Cardiac muscle cell (in vitro differentiated cells and primary cell): ENCODE measurements at places on chromosomes 11 and 22. TPM values are rescaled to one million over a fixed set of nuclear protein-coding genes. Genes with fewer than 3 reads are reported as not detected.

DNA sequence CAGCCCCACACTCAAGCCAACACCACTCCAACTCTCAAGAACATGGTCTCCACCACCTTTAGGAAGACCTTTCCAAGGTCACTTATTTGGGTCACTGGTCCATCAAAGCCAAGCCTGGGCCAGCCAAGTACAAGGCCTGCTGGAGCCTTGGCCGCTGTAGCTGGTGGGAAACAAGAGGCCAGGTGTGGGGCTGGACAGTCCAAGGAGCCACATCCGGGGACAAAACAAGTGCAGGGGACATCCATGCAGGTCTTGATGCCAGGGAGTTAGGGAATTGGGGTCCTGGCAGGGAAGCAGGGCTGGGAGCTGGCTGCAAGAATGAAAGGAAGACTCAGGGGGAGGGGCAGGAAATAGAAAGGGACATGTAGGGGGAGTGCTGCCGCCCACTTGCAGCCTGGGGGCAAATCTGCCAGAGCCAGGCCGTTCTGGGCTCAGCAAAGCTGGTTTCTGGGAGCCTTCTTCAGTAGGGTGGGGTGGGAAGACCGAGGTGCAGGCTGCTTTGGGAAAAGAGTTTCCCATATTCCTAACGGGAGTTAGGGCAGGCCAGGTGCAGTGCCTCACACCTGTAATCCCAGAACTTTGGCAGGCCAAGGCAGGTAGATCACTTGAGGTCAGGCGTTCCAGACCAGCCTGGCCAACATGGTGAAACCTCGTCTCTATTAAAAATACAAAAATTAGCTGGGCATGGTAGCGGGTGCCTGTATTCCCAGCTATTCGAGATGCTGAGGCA, 69.5 kb upstream of the ATXN10 start:
- H3K27me3 ChIP-seq: peaks cover 84% of the 10 kb centered on the region
- no peak overlapping the region for H3K27ac ChIP-seq
- peaks cover 10% of the 10 kb centered on the region for H3K4me1 ChIP-seq
- no peaks in the 10 kb centered on the region for H3K36me3 ChIP-seq
- no peak for DNase-seq

SCGB1D2 gene
- total RNA-seq: not detected in 2 replicates

DNA sequence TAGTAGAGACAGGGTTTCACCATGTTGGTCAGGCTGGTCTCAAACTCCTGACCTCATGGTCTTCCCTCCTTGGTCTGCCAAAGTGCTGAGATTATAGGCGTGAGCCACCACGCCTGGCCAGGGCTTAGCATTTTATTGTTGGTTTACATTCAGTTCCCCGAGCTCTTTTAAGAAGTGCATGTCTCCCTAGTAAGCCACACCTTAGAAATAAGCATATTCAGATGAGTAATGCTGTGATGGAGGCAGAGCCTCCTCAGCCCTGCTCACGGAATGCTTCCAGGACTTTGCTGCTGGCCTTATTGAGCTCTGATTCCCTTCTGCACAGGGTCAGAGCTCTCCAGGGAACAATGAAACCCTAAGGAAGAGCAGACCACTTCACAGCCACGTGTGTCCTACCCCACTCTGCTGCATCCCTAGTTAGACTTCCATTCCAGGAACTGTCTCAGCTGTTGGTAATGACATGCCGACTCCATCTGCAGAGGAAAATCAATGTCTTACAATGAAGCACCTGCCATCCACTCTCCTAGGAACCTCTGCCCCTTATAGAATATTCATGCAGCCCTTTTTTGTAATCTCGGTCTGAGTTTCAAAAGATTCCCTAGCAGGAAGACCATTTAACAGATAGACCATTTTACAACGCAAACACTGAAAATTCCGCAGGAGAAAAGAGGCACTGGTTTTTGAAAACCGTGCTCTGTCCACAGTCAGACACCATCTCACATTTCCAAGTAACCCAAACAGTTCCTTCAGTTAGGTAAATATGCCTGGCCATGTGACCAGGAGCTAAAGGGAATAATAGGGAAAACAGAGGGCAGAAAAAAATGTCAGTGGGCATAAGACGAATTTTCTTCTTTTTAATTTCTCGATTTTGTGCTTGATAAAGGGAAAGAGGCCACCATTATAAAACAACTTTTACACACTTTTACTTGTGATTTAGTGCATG, 1.7 kb upstream of the JAM3 start:
- no peak for DNase-seq
- no peaks in the 10 kb centered on the region for H3K36me3 ChIP-seq
- no peak overlapping the region for H3K4me3 ChIP-seq
- no peak overlapping the region for H3K27ac ChIP-seq

STIM1 gene
- total RNA-seq: 23.1 and 60.0 TPM in 2 replicates

- no peak overlapping the region for H3K4me3 ChIP-seq
- H3K27me3 ChIP-seq: no peaks in the 10 kb centered on the region
- no peak overlapping the region for H3K27ac ChIP-seq
- no peak for DNase-seq
- H3K4me1 ChIP-seq: no peaks in the 10 kb centered on the region
These were observed 15.8 kb downstream of the MYEOV start for GRCh38 chr11:69309631-69310280.

HMOX1 gene
- total RNA-seq: 1.5 and 2.1 TPM in 2 replicates

GRCh38 chr11:121841487-121842191, 274.4 kb downstream of the BLID start:
- H3K36me3 ChIP-seq: no peaks in the 10 kb centered on the region
- DNase-seq: peak; percentile 88
- H3K27me3 ChIP-seq: no peaks in the 10 kb centered on the region
- H3K4me1 ChIP-seq: no peaks in the 10 kb centered on the region
- no peak overlapping the region for H3K27ac ChIP-seq

DNA sequence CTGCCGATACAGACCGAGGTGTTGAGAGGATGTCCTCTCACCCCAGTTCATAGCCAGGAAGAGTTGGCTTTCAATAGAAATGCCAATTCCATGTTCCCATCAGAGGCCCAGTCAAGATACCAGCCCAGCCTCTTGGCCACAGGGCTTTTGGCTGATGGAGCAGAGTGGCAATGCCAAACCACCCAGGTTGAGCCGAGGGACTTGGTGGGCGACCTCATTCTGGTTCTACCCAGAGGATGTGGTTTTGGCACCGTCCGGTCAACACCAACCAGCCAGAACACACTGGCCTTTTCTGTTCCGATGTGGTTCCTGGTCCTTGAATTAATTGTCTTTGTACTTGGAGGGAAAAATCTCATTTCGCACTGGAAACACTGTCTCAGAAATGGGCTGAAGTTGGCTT, 60.5 kb downstream of the COMMD9 start:
- H3K36me3 ChIP-seq: no peaks in the 10 kb centered on the region
- no peaks in the 10 kb centered on the region for H3K4me1 ChIP-seq
- H3K4me3 ChIP-seq: no peak overlapping the region
- no peaks in the 10 kb centered on the region for H3K27me3 ChIP-seq
- no peak for DNase-seq

HEPN1 gene
- not detected in 2 replicates for total RNA-seq

DNA sequence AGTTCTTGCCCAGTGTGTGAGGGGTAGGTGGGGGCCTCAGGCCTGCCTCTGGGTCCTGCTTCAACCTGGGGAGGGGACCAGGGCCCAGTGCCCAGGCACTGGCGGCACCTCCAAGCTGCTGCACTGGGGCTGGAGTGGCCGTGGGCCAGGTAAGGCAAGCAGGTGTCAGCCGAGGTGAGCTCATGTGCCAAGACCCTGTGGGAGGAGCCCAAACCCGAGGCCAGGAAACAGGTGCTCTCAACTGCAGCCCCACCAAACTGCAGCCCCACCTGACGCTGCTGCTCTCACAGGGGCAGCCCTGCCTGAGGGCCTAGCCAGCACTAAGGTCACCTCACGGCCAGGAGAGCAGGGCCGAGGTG, 18.1 kb upstream of the GNB1L start:
- peaks cover 15% of the 10 kb centered on the region for H3K4me1 ChIP-seq
- no peak overlapping the region for H3K4me3 ChIP-seq
- H3K27me3 ChIP-seq: no peaks in the 10 kb centered on the region
- no peak for DNase-seq

DNA sequence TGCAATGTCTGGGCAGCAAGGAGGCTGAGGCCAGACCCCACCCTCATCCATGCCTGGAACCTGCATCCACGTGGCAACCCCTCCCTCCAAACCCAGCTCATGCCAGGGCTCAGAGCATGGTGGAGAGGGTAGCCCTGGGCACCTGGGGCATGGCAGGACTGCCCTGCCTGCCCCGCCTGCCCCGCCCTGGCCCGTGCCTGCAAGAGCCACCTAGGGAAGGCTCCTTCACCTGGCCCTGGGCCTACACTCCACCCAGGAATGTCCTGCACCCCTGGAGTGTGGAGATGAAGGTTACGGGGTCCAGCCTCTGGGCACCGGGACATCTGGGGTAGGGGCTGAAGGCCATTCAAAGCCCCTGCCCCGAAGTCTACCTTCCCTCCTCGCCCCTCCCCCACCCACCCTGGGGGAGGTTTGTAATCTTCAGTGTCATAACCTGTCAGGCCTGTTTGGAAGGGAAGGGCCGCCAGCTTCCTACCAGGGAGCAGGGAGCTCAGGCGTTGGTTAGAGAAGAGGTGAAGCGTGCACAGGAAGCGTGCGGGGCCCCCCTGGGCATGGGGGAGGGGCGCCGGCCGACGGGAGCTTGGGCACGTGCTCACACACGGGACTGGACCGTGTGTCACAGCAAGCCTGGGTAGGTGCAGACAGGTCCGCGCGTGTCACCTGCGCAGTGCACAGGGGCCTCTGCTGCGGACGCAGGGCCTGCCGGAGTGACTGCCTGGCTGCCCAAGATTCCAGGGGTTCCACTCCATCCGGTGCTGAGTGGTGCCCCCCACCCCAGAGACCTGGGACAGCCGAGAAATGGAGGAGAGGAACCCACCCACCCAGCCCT, 30.7 kb upstream of the TH start:
- H3K4me3 ChIP-seq: no peak overlapping the region
- DNase-seq: no peak
- no peak overlapping the region for H3K27ac ChIP-seq
- H3K27me3 ChIP-seq: no peaks in the 10 kb centered on the region
- no peaks in the 10 kb centered on the region for H3K36me3 ChIP-seq

GRCh38 chr11:84420271-84420670, 1134.1 kb upstream of the CCDC90B start:
- no peaks in the 10 kb centered on the region for H3K36me3 ChIP-seq
- H3K27me3 ChIP-seq: no peaks in the 10 kb centered on the region
- no peak overlapping the region for H3K27ac ChIP-seq
- no peak overlapping the region for H3K4me3 ChIP-seq

TRIM48 gene
- not detected in 2 replicates for total RNA-seq

C11orf52 gene
- 5.5 and 7.4 TPM in 2 replicates for total RNA-seq

TBX10 gene
- total RNA-seq: not detected in 2 replicates

- H3K27ac ChIP-seq: no peak overlapping the region
- H3K27me3 ChIP-seq: no peaks in the 10 kb centered on the region
- no peaks in the 10 kb centered on the region for H3K4me1 ChIP-seq
- no peak overlapping the region for H3K4me3 ChIP-seq
These were observed 106.4 kb upstream of the ANO1 start for GRCh38 chr11:69971741-69972140.

DNA sequence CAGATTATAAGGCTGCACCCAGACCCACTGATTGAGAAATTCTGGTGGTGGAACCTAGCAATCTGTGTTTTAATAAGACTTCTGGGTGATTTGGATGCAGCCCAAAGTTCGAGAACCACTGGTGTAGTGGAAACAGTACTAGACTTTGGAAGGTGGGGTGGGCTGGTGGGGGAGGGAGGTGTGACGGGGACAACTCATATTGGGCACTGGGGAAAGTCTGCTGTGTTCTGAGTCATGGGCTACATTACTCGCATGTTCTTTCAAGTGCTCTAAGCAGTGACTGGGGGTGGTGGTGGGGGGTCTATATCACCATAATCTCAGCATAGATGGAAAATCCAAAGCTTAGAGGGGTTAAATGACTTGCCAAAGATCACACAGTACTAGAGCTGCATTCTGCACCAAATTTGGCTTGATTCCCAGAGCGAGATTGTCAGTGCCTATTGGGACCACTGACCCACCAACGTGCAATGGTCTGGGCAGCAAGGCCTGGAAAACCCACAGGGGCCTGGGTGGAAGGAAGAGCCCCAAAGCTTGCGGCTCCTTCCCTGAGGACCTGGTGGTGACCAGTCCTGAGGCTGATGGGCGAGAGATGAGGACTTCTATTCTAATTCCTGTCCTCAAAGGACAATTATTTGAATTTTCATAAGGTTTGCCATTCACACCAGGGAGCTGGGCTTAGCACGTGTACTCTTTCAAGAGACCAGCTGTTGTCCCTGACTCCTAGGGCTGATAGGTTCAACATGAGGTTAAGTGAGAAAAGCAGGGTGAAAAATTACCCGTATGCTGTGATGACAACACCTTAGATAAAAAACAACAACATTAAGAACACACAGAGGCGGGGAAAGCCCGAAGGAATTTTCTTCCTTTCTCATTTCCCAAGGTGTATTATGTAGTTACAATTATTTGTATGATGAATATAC, 77.5 kb upstream of the NARS2 start:
- H3K4me1 ChIP-seq: no peaks in the 10 kb centered on the region
- DNase-seq: no peak
- no peak overlapping the region for H3K27ac ChIP-seq

BTBD18 gene
- not detected in 2 replicates for total RNA-seq

PKP3 gene
- total RNA-seq: 0.09 and 0.70 TPM in 2 replicates

GRCh38 chr22:47586038-47586437, 823.6 kb downstream of the TBC1D22A start:
- DNase-seq: no peak
- no peak overlapping the region for H3K4me3 ChIP-seq
- H3K4me1 ChIP-seq: no peaks in the 10 kb centered on the region
- no peaks in the 10 kb centered on the region for H3K27me3 ChIP-seq
- H3K27ac ChIP-seq: no peak overlapping the region

- no peak overlapping the region for H3K27ac ChIP-seq
- peaks cover 83% of the 10 kb centered on the region for H3K27me3 ChIP-seq
- no peaks in the 10 kb centered on the region for H3K4me1 ChIP-seq
- H3K36me3 ChIP-seq: no peaks in the 10 kb centered on the region
These were observed 12.7 kb downstream of the DUSP8 start for GRCh38 chr11:1559111-1559951.

APOL6 gene
- not detected in 2 replicates for total RNA-seq

DNA sequence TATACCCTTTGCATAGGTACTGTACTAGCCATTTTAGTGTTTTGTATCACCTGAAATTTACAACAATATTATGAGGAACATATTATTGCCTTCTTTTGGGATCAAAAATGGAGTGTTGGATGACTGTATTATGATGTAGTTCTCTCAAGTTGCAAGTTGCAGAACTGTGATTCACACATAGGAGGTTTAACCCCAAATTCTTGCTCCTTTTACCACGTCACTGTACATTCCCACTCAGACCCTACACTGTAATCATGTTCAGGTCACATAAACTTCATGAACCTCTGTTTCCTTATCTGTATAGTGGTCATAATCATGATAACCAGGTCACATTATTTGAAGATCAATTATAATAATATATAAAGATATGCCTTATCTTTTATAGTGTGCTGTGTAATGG, 925.1 kb upstream of the TENM4 start:
- H3K27me3 ChIP-seq: no peaks in the 10 kb centered on the region
- H3K27ac ChIP-seq: no peak overlapping the region
- H3K4me1 ChIP-seq: no peaks in the 10 kb centered on the region
- H3K4me3 ChIP-seq: no peak overlapping the region

DNA sequence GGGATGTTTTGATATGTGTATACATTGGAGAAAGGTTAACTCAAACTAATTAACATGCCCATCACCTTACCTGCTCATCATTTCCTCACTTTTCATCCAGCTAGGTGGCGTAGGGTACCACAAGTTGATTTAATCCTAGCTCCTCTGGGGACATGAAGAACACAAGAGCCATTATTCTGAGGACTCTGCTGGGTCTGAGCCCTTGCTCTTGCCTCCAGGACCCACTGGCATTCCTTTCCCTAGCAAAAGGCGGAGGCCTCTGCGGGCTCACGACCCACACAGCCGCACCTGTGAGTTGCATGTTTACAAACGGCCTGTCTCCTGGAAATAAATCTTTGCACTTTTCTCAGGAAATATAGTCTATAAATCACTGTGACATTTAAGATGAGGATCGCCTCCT, 871.9 kb downstream of the TBC1D22A start:
- no peaks in the 10 kb centered on the region for H3K4me1 ChIP-seq
- no peaks in the 10 kb centered on the region for H3K36me3 ChIP-seq
- DNase-seq: no peak
- H3K27ac ChIP-seq: no peak overlapping the region

GUCY1A2 gene
- 1.1 and 2.5 TPM in 2 replicates for total RNA-seq
